ENCODE measurements at places on chromosomes 2 and 18. TPM values are rescaled to one million over a fixed set of nuclear protein-coding genes. Genes with fewer than 3 reads are reported as not detected.

DNA sequence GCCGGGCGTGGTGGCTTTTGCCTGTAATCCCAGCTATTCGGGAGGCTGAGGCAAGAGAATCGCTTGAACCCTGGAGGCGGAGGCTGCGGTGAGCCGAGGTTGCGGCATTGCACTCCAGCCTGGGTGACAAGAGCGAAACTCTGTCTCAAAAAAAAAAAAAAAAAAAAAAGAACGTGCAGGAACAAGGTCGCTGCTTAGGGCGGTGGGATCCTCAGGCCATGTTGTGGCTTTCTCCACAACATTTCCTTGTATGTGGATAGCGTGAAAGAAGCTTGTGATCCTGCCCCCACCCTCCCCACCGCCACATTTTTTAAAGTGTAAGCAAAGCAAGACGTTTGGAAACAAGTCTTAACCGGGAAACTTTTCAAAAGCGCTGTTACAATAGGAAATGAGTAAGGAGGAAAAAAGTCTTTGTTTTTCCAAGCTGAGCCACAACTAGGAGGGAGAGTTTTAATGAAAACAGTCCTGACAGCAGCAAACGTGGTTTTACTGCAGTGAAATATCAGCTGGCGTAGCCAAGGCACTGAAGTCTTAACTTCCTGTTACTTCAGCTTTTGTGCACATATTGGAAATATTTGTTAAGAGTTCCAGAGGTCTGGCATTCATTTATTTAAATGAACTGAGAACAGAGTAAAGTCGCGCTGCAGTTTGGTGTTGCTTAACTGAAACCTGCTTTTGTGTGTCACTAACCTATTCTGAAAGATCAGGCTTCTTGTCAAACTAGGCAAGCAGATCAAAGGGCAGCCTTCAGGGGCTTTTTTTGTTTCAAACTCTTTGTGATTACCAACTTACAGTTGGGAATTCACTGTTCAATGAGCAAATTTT, 3.8 kb downstream of the TGIF1 start:
- DNase-seq = no peak

The CNDP2 gene
- 416 TPM for total RNA-seq

GRCh38 chr18:2143636-2144035, 427.7 kb downstream of the METTL4 start:
- DNase-seq = no peak

The PARD3B gene
- 2.5 TPM for total RNA-seq

GRCh38 chr2:240814946-240815760, 4.9 kb downstream of the KIF1A start:
- peak; percentile 35 for DNase-seq

The CDCA7 gene
- 64.3 TPM for total RNA-seq

DNA sequence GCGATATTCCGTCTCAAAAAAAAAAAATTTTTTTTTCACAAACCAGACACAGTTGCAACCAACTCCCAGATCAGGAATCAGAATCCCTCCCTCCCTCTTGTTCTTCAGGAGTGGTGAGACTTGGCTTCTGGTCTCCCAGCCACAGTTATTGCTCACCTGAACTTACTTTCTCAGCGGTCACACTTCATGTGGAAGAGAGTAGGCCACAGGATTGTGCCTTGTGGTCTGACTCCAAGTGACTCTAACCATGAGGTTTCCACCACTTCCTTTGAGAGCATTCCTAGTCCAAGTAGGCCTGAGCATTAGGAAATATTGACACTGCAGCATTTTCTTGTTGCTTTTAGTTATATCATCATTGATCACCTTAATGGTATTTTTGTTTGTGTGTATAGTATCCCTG, 12.1 kb downstream of the FMNL2 start:
- no peak for DNase-seq

The LPIN2 gene
- 22.9 TPM for total RNA-seq

The GPBAR1 gene
- total RNA-seq = 0.18 TPM

DNA sequence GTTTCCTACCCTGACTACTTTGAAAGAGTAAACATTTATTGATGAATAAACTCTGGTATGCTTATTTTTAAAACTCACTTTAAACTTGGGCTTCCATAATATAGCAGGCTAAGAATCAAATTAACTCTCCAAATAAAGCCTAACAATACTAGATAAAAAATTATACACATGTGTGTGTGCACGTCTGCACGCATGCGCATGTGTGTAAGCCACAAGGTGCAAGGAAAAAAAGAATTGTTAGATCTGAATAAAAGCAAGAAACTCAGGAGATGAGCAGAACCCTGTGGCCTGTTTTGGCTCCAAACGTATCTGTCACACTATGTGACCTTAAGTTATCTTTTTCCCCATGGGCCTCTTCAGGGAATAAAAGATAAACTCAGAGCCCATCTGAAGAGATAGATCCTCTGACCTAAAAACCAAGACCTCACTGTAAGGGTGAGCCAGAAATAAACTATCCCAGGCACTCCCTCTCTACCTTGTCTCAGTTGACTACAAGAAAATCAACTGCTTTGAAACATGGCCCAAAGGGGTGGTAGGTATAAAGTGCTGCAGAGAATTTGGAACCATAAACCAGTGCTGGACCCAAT, 6.3 kb downstream of the HDHD2 start:
- DNase-seq = no peak

GRCh38 chr2:54559593-54560145, 103.5 kb downstream of the SPTBN1 start:
- peak; percentile 51 for DNase-seq

The COPS9 gene
- total RNA-seq = 134 TPM

GRCh38 chr2:186903216-186903615, 54.2 kb upstream of the ZSWIM2 start:
- DNase-seq = no peak

The UGT1A9 gene
- total RNA-seq = not detected

DNA sequence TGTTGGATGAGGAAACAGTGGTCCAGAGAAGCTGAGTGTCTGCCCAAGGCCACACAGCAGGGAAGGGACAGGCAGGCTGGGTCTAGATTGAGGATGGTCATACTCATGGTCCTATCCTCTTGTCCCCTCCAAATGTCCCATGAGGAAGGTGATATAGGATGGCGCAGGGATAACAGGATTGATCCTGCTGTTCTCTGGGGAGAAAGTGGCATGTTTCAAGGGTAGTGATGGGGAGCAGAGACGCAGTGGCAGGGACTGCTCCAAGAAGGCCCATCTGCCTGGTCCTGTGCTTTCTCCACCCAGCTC, 24.6 kb downstream of the HS1BP3 start:
- DNase-seq = no peak

DNA sequence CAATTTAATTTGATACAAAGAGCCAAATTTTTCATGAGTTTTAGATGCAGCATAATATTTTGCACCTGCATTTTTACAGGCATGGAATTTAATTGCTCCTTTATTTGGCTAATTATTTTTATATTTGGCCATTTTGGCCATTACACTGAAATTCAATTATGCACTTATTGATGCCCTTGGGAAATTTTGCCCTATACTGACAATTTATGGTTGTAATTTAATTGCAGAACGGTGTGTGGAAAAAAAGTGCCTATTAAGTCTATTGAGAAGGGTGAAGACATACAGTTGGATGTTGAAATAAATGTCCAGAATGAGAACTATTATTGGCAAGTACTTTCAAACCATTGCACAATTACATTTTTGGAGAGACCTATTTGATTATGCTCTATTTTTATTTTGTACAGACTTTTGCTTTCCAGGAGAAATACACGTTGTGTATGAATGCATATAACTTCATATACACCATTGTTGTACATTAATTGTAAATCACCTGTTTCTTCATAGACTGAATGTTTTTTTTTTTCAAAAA, 1319.3 kb upstream of the CDH2 start:
- DNase-seq = no peak

The MGAT4A gene
- total RNA-seq = 7.4 TPM

The C2orf80 gene
- total RNA-seq = 0.55 TPM

GRCh38 chr18:66676699-66677098, 72.8 kb upstream of the CDH19 start:
- DNase-seq = no peak

DNA sequence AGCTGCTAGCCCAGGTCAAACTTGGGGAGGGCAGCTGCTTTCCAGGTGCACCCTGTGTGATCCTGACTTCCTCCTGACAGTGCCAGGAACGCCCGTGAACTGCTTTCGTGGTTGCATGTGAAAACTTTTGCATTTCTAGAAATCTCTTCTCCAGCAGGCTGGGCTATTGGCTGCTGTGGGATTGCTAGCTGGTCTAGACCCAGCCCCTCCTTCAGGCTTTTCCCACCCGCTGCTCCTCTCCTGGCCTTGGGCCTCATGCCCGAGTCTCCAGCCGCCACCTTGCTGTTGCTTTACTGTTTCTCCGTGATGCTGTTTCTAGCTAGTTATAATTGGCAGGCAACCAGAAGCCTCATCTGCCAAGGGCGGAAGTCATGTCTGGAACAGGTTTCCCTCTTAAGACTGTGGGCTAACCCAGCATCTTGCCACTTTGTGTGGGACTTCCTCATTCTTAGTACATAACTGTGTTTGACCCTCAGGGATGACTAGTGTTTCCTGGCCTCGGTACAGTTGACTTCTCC, 27.0 kb upstream of the MGAT4A start:
- no peak for DNase-seq

All from endodermal cell (in vitro differentiated cells).